IPS DF 19.7 (cell line): ENCODE measurements at places on chromosomes 1 and 21.

GRCh38 chr1:38000529-38001455, 4.5 kb downstream of the FHL3 start:
- DNase-seq, result peak; percentile 74

GRCh38 chr1:57360846-57361407, 62.9 kb downstream of the DAB1 start:
- DNase-seq, result no peak

- DNase-seq, result no peak
Observed at GRCh38 chr1:78334952-78335351, 155.8 kb upstream of the PTGFR start.

DNA sequence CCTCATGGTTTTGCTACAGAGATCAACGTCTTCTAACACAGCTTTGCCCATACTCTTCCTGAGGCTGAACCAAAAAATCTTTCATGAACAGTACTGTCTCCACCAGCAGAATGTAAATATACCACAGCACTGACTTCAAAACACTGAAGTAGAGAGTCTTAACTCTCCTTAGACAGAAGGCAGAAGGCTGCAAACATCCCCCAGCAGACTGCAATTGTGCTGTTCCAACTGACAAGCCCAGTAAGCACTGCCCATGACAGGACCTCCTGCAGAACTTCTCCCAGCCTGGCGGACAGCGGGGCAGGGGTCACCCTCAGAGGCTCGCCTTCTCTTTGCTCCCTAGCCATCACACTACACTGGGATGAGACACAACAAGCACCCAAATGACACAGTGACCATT, 218.7 kb downstream of the RERE start:
- DNase-seq, result no peak

DNA sequence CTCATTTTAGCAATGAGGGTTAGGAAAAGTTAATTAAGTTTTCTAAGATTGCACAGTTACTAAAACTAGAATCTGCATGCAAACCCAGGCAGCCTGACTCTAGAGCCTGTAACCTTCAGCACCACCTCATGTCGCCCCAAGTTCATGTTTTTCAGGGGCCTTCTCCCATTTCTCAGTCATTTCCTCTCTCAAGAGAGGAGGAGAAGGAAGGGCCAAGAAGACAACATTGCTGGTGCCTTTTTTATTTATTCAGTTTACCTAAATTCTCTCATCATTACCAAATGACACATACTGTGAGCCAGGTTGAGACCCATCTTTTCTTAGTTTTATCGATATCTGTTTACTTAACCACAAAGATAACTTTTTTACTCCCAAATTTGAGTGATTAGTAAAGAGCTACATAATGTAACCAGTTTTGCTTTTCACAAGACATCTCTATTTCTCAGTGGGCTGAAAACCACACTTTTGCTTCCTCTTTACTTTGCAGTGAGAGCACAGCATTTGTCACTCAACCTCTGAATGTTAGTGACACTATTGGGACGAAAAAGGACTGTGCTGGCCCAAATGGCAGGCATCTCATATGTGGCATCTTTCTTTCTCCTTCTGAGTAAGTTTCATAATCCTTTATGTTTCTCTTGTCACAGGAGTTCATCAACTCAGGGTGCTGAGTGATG, at the start of gene CD101:
CD101 (plus strand) TSS at position 507 of the 674 bp plus-strand sequence; CDS start at position 565, 58 bp downstream.
- no peak for DNase-seq

DNA sequence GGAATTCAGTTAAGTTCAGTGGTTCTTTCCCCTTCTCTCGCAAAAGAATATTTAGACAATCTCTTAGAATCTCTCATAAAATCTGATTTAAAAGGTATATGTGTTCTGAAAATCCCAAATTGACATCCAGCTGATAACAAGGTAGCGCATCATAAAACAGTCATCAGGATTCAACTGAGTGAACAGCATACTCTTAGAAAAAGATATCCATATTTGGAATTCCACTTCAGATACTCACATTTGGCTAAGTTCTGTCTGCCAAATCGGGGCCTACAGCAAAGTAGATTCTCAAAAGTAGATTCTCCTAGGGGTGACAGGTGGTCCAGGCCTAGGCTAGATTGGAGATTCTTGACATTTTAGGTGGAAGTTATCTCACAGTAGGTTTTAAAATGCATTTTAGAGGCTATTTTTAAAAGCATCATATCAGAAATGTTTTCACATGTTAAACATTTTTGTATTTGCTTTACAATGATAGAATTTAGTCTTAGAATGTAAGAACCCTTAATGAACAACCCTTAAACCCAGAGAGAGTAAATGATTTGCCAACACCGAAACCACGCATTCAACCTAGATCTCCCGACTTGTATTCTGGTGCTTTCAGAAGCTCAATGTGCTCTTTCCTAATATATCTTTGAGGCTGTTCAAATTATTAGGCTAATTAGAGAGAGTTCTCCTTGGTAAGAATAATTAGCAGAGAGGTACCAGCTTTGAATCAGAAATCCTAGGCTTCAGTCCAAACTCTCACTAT, 318.9 kb downstream of the LMO4 start:
- no peak for DNase-seq

DNA sequence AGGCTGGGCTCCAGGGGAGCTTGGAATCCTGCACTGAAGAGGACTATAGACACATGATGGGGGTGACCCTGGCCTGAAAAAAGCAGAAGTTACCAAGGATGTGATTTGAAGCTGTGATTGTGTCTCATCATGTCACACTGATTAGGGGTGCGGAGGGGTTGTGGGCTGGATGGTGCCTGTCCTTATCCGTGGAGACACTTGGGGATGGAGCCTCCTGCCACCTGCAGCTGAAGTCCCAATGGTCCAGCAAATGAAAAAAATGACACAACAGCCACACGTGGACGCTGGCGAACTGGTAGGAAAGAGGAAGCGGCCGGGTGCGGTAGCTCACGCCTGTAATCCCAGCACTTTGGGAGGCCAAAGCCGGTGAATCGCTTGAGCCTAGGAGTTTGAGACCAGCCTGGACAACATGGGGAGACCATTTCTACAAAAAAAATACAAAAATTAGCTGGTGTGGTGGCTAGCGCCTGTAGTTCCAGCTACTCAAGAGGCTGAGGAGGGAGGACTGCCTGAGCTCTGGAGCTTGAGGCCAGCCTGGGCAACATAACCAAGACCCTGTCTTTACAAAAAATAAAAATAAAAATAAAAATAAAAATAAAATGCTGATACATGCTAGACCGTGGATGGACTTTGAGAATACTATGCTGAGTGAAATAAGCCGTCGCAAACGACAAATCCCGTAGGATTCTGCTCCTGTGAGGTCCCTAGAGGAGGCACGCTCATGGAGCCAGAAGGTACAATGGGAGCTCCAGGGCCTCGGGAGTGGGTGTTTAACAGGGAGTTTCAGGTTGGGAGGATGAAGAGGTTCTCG, 838 bp upstream of the IBA57 start:
- DNase-seq, result no peak

DNA sequence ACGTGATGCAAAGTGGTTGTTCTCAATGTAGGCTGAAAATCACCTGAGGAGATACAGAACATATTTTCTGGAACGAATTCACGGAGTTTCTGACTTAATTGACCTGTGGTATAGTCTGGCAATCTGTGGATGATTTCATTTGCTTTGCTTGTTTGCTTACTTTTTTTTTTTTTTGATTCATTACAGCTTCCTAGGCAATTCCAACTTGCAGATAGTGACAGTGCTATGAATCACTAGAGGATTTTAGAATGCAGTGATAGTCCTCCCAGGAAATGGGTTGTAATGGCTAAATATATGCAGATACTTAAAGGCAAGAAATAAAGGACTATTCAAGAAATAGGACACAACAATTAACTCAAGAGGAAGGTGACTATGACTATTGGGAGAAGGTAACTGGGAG, 1378.1 kb upstream of the PRMT6 start:
- no peak for DNase-seq

- no peak for DNase-seq
Observed at GRCh38 chr1:203251466-203251865, 22.0 kb upstream of the CHIT1 start.

DNA sequence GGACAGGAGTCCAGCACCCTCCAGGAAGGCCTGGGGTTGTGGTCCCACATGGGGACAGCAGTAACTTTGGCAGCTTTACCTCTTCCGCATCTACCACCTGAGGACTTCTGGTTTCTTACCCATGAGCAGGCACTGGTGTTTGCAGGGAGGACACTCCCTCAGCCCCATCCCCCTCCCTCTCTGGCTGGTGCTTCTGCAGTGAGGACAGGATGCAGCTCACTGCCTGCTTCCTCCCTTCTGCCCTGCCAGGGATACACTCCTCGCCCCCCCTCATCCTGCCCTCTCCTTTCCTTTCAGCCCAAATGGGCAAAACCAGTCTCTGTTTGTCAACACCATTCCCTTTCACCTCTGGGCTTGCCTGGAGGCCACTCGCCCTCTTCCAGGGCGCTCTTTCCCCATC, 62.4 kb downstream of the KIRREL1 start:
- no peak for DNase-seq

GRCh38 chr1:29903548-29904166, 667.3 kb downstream of the PTPRU start:
- no peak for DNase-seq
